ENCODE measurements at places on chromosomes 6 and 20.

GRCh38 chr6:38025451-38025850 lies 205.9 kb downstream of the ZFAND3 start:
- no peak for DNase-seq

- no peak for DNase-seq
These were observed 99.2 kb downstream of the JPH2 start for GRCh38 chr20:44087857-44088120.

DNA sequence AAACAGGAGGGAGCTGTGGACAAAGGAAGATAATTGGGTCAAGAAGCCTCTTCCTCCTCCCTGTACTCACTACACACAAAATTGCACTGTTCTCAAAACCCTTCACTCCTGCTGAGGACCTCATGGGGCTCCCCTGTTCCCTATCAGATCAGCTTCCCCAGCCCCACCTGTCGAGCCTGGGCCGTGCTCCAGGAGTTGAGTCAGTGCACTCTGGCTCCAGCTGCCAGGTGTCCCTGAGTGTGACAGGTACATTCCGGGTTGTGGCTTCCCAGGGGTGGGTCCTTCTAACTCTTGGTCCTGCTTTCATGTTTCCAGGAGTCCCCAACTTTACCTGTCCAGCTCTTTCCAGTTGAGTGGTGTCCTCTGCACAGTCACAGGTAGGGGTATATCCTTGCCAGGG lies 8.4 kb downstream of the RAB5IF start:
- no peak for DNase-seq

DNA sequence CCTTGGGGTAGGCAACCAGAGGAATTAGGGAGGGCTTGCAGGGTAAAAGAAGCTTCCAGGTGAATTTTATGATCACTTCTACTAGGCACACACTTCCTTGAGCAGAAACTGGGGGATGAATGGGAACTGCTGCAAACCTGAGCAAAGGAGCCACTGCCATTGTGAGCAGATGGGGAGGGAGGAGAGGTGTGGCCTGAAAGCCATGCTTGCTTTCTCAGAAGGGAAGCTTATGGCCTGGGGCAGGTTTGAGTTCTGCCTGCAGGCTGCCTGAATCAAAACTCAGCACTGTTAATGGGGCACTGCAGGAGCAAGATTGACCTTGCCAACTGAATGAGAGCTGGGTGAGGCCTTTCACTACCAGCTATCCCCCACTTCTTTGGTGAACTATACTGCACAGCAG lies 328.1 kb downstream of the NKAIN2 start:
- DNase-seq, result no peak

DNA sequence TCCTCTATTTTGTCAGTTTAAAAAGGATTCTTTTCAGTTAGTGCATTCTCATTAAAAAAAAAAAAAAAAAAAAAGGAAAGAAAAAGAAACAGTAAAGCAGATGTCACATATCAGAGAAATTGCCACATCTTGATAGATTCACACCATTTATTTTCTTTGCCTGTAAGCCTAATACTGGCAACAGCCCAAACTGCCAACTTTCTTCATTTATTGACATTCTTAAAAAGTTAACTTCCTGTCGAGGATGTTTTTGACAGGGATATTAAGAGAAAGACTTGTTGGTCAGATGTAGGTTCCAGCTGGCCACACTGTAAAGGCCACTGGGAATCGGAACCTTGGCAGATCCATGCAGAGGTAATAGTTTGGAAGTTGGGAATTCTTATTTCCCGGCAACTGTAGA lies 332.6 kb downstream of the NRN1 start:
- no peak for DNase-seq

DNA sequence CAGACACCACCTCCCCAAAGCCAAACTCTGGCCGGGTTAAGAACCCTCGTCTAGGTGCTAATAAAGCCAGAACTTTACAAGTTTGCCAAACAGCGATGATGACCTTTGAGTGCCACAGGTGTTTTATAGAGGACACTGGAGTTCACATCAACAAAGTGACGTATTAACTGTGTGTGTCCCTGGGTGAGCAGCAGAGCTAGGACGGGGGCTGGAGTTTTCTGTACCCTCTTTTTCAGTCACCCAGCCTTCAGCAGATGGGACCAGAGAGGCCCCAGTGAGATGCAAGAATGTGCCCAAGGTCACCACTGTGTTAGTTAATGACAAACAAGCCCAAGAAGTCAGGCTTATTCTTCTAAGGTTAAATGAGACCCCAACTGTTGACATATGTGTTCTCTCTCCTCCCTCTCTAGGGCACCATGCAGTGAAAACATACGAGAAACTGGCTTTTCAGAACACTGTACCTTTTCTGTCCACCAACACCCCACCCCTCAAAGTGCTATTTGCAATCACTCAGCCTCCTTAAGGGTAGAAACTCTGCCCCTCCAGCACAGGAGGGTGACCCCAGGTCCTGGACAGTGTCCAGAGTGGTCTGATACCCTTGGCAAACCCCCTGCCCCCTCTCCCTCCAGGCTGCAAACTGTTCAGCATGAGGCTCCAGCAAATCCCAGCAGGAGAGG lies 5.2 kb downstream of the SDC4 start:
- no peak for DNase-seq

GRCh38 chr20:51417250-51418136 lies 125.0 kb downstream of the NFATC2 start:
- DNase-seq, result no peak

GRCh38 chr6:144364208-144364720 lies 79.1 kb downstream of the UTRN start:
- DNase-seq, result no peak

DNA sequence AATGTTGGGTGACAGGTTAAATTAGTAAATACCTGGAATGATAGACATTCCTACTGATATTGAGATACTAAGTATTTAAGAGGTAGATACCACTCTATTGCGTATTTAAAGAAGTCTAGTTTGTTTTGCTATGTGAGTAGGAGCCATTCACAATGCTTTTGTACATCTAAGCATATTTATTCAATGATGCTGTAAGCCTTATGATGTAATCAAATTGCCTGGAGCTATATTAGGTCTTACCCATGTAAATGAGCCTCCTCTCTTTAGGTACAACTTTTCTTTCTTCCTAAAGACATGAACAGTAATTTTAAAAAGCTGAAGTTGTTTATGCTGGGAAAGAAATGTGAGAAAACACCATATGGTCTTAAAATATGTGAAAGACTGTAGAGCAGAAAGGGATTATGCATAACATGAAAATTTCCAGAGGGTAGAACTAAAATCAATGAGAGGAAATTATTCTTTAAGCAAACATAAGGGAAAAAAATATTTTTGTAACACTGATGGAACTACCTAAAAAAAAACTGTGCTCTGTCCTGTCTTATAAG lies 526.7 kb downstream of the EPHA7 start:
- DNase-seq, result no peak

DNA sequence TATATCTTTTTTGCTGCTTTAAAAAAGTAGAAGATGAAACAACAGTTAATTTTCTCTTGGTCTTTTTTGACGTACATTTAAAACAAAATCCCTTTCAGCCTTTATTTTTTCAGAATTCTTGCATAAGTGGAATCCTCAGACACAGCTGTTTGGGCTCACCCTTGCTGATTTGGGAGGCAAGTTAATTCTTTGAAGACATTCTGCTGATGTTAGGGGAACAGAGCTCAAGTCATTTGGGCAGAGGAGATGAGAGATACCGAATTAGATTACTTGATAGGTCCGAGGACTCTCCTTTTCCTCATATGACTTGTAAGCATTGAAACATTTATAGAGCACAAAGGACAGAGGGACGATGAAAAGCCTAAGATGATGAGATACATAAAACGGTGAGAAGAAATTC lies 567.9 kb upstream of the CITED2 start:
- no peak for DNase-seq

- DNase-seq, result no peak
These were observed 603.1 kb upstream of the MAN1A1 start for GRCh38 chr6:119952696-119953095.

DNA sequence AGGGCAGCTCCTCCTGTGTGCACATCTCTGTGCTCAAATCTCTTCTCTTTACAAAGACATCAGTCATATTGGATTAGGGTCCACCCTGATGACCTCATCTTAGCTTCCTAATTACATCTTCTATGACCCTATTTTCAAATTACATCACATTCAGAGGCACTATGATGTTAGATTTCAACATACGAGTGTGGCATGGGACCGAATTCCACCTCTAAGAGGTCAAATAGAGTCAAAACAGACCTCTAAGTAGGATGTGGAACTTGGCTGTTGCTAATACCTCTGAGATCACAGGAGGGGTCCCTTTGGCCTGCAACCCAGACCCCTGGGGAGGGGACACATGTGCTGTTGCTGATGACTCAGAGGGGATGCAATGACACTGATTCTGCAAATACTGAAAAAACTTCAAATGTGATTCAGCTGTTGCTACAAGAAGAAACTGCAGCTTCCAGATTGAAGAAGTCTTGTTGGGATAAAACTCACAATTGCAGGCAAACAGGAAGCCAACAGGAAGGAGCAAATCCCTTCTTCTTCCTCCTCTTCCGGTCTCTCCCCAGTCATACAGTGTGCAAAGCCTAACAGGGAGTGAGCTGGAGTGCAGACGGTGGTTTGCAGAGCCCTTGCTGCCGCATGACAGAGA lies 216.2 kb downstream of the MYLK4 start:
- no peak for DNase-seq

GRCh38 chr6:39965751-39966150 lies 31.5 kb upstream of the MOCS1 start:
- DNase-seq, result no peak

DNA sequence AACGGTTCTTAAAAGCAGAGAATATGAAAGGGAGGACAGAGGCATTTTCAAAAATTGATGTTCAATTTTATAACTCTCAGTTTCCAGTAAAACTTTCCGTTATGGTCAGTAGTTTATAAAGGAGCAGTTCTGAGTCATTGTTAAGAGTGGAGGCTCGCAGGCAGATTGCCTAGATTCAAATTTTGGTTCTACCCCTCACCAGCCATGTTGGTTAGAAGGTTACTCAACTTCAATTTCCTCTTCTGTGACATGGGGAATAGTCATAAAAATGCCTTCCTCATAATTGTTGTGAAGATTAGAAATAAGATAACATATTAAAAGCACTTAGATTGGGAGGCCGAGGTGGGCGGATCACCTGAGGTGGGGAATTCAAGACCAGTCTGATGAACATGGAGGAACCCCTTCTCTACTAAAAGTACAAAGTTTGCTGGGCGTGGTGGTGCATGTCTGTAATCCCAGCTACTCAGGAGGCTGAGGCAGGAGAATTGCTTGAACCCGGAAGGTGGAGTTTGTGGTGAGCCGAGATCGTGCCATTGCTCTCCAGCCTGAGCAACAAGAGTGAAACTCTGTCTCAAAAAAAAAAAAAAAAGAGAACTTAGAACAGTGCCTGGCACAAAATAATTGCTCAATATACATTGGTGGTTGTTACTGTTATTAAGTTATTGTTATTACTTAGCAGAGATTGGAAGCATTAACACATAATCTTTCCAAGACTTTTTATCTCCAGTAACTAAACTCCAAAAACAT lies 348.9 kb downstream of the NRN1 start:
- no peak for DNase-seq

DNA sequence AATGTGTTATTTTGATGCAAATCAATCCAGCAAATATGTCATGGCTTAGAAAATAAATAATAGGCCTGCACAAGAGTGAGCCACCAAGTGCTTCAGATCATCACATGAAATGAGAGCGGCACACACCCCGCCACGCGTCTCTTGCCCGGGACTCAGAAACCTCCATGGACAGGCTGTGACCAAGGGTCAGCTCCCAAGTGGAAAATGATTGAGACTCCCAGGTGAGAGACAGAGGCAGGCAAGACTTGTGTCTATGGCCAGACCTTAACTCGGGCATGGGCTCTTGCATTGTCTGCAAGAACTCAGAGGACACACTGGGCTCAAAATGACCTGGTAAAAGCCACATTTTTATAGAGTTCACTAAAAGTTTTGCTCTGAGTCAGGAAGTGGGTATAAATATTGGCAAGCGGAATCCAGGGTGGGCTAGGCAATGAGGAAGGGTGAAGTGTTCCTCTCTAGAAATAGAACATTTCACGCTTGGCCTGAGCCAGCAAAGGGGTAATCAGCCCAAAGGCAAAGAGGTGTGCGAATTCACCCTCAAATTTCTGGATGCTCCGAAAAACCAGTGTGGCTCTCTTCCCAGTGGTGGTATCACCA lies 30.7 kb upstream of the RIN2 start:
- no peak for DNase-seq

DNA sequence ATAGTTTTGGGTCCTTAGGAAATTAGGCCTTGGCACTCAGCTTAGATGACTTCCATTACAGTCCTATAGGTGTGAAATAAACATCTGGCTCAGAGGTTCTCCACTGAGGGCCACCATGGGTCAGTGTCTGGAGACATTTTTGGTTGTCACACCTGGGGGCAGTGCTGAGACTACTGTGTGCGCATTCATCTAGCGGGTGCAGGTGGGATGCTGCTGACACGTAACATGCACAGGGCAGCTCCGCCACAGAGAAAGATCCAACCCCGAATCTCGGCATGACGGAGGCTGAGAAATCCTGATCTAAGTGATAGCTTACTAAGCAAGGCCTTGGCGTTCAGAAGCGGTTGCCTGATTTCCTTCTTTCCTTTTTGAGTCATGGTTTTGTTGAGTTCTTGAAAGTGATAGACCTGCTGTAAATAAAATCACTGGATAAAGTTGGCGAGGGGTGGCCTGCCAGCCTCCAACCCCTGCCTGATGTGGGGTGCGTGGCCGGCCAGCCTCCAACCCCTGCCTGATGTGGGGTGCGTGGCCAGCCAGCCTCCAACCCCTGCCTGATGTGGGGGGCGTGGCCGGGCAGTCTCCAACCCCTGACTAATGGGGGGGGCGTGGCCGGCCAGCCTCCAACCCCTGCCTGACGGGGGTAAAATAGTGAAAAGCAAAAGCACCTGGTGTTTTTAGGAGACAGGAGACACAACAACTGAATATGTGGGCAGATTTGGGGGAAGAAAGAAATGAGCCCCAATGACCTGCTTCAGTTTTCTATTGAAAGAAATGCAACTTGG lies 158.1 kb downstream of the CDH26 start:
- no peak for DNase-seq

- no peak for DNase-seq
These were observed 11.4 kb downstream of the FOXS1 start for GRCh38 chr20:31833931-31834521.

DNA sequence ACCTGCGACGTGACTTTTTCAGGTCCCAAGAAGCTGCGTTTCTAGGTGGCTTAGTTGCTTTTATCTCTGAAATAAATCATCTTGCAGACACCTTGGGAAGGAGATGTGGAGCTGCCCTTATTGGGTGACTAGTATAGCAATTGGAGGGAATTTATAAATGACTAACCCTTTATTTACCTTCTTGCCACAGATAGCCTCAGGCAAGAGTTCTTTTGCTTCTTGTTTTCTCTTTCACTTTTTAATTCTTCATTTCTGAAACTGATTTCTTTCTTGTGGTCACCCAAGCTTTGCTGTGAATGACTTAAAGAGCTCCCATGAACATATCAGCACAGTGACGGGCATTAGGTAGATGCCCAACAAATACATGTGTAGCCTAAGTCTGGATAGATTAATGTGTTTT lies 3.0 kb downstream of the ADGRF4 start:
- DNase-seq, result no peak

- DNase-seq, result no peak
These were observed 35.3 kb downstream of the TFAP2B start for GRCh38 chr6:50853939-50854338.

DNA sequence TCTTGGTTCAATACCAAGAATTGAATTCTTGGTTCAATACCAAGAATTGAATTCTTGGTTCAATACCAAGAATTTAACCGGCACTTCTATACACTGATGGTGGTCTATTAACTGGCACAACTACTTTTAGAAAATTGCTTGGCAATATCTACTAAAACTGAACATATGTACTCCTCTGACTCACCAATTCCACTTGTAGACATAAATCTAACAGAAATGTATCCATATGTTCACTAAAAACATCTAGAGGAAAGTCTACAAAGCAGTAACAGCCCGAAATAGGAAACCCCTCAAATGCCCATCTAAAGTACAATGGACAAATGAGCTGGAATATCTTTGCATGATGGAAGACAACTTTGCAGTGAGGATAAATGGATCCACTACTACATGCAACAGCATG lies 71.9 kb downstream of the KIF16B start:
- no peak for DNase-seq

Measured in T-helper 2 cell treated with Interferon-gamma antibody and Interleukin-4, amounts not matched to agents 5 μg/mL and 100 μg/mL, for 36 hours (primary cell).